Right cardiac atrium (tissue), 5 donors: ENCODE measurements at places on chromosomes 1 and 21. TPM values are rescaled to one million over a fixed set of nuclear protein-coding genes. Genes with fewer than 3 reads are reported as not detected.

DNA sequence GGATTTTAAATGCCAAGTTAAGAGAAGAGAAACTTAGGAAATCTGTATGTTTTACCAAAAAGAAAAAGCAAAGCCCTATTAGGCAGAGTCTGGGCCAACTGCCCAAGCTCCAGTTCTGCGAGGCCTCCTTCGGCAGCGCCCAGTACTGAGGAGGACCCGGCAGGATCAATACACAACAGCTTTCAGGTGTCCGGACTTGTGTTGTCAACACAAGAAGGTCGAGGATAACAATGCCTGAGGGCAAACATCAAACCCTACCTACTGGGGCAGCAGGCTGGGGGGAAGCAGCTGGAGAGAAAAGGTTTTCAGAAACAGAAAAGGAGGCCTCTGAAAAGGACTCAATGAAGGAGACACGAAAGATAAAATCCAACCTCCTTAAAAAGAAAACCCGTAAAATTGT, 98.1 kb upstream of the GJB5 start:
- no peak for DNase-seq

DNA sequence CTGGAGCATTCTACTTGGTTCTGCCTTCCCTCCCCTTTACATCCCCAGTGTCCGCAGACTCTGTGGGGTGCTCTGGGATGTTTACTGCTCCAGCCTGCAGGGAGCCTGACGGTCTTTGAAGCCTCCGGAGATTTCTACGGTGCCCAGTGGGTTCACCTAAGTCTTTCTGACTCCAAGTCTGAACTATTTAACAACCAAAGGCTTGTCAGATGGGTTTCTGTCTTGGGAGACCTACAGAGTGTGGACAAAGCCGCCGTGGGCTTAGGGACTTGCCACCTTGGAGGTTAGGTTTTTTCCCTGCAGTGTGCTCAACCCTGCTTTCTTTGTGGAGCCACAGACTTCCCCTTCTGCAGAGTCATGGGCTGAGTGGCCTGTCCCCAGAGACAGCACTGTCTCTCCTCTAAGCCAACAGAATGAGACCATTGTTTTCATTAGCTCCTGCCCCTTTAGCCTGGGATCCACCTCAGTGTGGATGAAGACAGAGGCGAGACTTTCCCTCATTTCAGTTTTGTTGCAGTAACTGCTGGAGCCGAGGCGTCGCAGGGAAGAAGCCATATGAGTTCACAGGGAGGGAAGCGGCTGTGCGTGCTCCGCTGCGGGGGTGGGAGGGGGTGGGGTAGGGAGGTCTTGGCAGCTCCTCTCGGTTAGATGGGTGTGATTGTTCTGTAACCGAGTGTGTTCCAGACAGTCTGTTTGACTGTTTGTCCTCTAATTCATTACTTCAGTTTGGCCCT, 120.7 kb downstream of the CNIH3 start:
- DNase-seq, result peak; percentile 60

DNA sequence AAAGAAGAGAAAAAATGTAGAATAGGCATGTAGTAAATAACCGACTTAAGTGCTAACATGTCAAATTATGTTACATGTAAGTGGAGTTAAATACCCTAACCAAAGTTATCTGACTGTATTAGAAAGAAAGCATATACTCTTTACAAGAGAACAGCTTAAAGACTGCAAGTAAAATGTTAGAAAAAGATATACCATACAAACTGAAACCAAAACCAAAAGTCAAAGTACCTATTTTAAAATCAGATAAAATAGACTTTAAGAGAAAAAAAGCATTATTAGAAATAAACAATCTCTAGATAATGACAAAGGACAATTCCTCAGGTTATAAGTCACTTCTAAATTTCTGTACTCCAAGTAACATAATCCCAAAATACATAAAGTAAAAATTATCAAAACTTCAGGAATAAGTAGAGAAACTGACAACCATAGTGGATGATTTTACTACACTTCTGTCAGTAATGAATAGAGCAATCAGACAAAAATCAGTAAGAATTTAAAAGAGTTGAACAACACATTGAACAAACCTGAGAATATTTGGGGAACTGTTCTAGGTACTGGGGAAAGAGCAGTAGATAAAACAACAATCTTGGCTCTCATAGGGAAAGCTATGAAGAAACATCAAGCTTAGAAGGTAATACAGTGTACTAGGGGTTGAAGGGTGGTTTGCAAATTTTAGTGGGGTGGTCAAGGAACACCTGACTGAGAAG, 127.3 kb downstream of the TBX19 start:
- no peak for DNase-seq

- DNase-seq, result peak; percentile 52
Measured at GRCh38 chr1:212566522-212567479, 41.8 kb upstream of the ATF3 start.

GRCh38 chr1:52002038-52002917, 11.8 kb upstream of the RAB3B start:
- no peak for DNase-seq

- peak; percentile 54 for DNase-seq
Measured at GRCh38 chr1:164440232-164440631, 118.8 kb upstream of the PBX1 start.

GRCh38 chr21:45192332-45192731, 95.4 kb downstream of the POFUT2 start:
- no peak for DNase-seq

- no peak for DNase-seq
Measured at GRCh38 chr1:100152271-100152670, 19.3 kb downstream of the TRMT13 start.

The S100B gene
- total RNA-seq, result 7.7 TPM
